SHP77 treated with DMSO at 0.1 percent for 48 hours (cell line): ENCODE measurements at places on chromosomes 6 and 20.
A peak's percentile ranks its signal among the peaks of the same experiment; 100 is the strongest.

DNA sequence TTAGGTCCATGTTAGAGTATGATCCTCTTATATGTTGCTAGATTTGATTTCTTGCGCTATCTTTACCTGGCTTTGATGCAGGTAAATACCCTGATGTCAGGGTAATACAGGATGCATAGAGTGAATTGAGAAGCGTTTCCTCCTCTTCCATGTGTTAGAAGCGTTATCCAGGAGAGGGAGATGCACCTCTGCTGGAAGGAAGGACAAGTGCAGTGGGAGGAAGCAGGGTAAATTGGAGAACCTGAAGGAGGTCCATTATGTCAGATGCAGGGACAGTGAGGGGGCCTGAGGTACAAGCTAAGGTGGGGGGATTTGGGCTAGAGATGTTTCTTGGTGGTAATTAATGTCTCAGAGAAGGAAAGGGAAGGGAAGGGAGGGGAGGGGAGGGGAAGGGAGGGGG, 7.7 kb downstream of the SHLD1 start:
- DNase-seq, result no peak

GRCh38 chr6:17291778-17292177, 10.6 kb downstream of the RBM24 start:
- peak; percentile 64 for DNase-seq

GRCh38 chr6:35698858-35699257, 10.1 kb upstream of the FKBP5 start:
- no peak for DNase-seq

- no peak for DNase-seq
These were observed 1.7 kb downstream of the MUCL3 start for GRCh38 chr6:30942338-30943060.
